ENCODE measurements at places on chromosomes 2 and 18.

DNA sequence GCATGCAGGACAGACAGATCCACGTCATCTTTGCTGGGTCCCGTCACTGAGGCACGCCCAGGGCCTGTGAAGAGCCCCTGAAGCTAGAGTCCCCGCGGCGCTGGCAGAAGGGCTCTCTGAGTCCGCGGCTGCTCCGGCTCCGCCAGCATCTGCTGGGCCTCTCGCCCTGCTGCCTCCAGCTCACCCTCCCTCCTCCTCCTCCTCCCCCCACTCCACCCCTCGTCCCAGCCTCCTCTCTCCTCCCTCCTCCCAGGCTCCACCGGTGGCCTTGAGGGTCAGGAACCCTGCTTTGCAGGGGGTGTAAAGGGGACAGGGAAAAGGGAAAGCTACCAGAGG, at the start of gene TNS1:
Gene TNS1 (minus strand): TSS at position 151 of the 336 bp plus-strand sequence. CDS start 123 bp downstream, at position 28.
- no peak for DNase-seq

- DNase-seq, result no peak
Observed at GRCh38 chr2:2826209-2826551, 495.1 kb upstream of the MYT1L start.

DNA sequence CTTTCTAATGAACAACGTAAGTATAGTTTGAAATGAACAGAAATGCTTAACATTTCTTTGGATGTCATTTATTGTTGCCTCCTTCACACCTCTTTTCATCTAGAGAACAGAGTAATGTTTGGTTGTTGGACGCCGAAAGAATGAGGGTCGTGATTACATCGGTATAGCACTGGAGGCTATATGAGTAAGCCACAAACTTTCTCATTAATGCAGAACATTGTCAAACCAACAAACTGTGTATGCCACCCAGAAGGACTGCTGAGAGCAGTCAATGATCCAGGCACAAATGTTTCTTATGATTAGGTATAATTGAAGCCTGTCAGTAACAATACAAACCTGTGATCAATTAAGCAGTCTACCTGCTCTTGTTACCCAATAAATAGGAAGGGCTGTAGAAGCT, 1494.7 kb upstream of the NXPH2 start:
- no peak for DNase-seq

GRCh38 chr2:20758997-20759396, 63.9 kb downstream of the LDAH start:
- no peak for DNase-seq

DNA sequence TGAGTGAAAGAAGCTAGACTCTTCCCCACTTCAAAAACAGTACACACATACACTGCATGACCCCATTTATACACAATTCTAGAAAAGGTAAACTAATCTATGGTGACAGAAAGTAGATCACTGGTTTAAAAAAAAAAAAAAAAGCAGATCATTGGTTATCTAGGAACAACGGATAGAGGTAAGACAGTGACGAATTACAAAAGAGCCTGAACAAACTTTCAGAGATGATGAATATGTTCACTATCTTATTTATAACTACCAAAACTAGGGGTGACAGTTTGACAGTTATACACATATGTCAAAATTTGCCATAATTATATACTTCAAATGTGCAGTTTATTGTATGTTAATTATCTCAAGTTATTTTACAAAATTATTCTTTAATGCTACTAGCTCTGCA, 27.5 kb downstream of the MAP3K2 start:
- no peak for DNase-seq

DNA sequence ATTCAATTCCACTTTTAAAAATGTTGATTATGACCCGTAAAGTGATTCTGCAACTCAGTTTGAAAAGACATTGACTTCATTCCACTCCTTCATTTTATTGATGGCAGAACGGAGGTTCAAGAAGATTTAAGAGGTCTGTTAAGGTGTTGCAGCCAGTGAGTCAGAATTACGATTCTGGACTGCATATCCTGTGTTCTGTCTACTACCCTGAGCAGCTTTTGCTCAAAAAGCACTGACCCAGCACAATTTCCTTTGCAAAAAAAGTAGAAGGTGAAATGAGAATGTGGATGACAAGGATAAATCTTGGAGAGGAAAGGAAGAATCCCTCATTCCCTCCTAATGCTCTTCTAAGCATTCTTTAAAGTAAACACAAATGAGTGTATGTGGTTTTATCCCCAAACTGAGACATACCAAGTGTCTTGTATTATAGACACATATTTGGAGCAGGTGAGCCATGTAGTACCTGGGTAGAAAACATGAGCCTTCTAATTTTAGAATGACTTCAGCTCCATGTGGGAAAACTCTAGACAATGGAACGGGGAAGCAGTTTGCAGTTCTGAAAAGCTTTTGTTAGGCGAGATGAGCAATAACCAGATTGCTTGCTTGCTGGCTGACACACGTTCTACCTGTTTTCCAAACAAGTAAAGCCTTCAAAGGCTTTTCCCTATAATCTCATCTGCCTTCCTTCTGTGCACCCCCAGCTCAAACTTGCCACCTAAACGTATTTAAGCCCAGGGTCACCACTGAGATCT, 44.7 kb downstream of the TGFA start:
- DNase-seq, result no peak

DNA sequence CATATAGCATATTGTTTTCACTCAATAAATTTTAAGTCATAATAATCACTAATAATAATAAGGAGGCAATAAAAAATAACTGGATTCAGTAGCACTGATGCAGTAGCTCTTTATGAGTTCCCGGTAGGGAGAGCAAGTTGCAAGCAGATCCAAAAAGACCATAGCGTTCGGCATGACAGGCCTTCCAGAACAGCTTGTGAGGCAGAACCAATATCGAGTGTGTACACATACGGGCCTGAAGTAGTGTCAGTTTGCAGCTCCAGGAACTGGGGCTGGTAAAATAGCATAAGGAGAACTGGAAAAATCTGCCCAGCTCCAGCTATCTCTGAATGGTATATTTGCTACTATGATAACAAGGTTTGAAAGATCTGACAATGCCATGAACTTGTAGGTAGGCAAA, 1607.8 kb upstream of the PIK3C3 start:
- no peak for DNase-seq

DNA sequence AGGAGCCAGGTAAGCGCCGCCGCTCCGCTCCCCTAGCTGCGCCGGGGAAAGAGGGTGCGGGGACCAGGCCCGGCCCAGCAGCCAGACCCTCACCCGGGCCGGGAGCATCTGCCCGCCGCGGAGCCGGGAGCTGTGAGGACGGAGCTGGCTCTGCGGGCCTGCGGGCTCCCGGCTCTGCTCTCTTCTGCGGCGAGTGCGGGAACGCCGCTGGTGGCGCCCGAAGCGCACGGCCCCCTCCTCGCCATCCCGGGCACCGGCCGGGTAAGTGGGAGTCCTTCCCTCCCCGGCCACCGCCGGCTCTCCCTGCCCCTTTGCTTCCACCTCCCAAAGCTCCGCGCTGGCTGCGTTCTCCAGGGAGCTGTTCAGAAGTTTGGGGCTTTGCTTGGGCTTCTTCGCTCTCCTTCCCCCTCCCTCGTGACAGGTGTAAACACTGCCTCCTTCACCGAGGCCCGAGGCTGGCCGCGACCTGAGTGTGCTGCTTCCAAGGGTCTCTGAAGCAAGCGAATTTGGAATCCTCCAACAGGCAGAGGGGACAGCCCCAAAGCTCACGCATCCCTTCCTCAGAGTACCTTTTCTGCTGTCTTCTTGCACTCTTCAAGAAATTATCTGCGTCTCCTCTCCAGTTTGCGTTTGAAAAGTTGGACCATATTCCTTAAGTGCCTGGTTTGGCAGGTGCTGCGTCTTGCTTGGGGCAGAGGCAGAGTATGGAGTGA, 632 bp downstream of the AFTPH start:
- peak; percentile 32 for DNase-seq

DNA sequence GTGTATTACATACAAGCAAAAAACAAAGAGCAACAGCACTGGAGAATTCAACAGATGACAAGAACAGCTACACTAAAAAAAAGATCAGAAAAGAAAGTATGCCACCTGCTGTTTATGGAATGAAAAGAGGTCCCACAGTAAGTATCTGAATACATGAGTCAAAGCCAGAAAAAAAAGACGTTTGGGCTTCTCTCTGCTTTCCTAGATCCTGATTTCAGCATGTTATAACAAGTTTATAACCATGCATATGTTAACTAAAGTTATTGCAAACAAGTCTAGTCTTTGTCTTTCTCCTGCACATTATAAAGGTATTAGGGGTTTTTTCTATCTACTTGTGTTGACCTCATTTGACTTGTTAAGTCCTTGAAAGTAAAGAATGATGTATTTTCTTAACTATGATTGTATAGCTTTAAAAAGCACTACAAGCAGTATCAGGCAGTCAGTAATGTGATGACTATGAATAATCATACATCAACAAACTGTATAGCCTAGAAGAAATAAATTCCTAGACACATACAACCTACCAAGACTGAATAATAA, 108.5 kb upstream of the COL5A2 start:
- peak; percentile 38 for DNase-seq

GRCh38 chr2:74314107-74314506, 29.1 kb downstream of the SLC4A5 start:
- no peak for DNase-seq

- DNase-seq, result no peak
Observed at GRCh38 chr2:114745700-114746099, 303.3 kb downstream of the DPP10 start.

- DNase-seq, result no peak
Observed at GRCh38 chr2:132915812-132916549, 246.0 kb upstream of the LYPD1 start.

GRCh38 chr2:159155320-159155719, 131.2 kb downstream of the WDSUB1 start:
- DNase-seq, result no peak

DNA sequence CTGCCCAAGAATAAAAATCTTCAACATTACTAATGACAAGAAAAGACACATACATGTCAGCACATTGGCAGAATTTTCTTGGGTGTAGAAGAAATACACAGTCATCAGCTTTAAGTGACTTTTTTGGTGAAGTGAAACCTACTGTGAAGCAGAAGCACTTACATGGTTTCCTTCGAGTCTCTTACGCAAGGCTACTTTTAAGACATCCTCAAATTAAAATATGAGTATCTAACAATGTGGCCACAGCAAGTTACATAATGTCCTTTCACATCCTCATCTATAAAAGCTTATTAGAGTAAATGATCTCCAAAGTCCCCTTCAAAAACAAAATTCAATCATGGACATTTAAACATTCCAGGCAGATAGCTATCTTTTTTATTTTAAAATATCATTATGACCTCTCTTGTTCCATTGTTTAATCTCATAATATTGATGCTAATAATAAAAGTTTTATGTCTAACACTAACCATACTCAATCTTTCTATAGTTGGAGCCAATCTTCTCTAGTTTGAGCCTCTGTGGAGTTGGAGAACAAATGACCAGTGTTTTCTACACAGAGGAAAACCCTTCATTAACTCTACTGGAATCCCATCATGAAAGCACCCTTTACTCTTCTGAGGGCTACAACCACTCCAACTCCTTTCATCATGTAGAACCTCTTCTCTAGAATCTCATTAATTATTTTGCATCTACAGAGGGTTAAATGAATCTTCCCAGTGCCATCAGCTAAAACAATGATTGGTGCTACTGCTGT, 182.2 kb upstream of the ZFP36L2 start:
- no peak for DNase-seq

GRCh38 chr2:11625671-11626070, 44.3 kb downstream of the NTSR2 start:
- no peak for DNase-seq

DNA sequence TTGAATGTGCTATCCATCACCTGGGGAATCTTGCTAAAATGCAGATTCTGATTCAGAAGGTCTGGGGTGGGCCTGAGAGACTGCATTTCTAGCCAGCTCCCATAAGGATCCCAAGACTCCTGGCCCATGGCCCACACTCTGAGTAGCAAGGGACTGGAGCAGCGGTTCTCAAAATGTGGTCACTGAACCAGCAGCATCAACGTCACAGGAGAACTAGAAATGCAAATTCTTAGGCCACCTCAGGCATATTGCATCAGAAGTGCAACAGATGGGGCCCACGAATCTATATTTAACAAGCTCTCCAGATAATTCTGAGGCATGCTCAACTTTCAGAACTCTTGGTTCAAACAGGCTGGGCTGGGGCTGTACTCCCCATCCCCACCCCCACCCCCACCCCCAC, 74.6 kb downstream of the DHRS9 start:
- DNase-seq, result no peak

GRCh38 chr18:48003426-48004349, 73.2 kb upstream of the SMAD2 start:
- no peak for DNase-seq

- DNase-seq, result no peak
Observed at GRCh38 chr2:237408335-237409000, 5.5 kb downstream of the COL6A3 start.

DNA sequence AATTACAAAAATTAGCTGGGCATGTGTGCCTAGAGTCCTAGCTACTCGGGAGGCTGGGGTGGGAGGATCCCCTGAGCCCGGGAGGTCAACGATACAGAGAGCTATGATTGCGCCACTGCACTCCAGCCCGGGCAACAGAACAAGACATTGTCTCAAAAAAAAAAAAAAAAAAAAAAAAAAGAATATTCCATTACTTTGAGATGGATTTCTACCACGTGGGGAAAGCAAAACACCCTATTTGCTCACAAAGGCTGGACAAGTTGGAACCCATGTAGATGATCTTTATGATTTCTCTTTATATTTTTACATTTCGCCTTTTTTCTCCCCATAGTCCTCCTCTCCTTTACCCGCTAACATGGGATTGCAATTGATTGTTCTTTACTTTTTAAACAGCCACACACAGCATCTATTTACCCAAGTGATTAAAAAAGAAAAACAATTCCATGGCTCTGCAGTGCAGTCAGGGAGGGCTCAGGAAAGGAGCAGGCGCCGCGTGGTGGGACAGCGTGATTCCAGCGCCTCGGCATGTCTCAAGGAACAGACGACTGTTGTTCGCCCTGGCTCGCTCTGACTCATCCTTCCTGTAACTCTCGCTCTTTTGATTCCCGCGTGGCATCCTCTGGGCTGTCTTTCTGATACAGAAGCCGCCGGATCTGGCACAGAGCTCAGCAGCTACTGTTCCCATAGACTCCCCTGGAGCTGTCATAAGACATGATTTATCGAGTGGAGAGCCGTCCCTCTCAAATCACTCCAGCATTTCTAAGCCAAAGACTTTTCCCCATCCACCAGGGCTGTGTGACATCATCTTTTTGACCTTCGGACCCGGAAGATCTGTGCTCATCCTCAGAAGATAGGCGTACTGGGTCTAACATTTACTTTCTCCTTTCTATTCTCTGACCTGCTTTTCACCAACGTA, 230.4 kb upstream of the AGAP1 start:
- no peak for DNase-seq

DNA sequence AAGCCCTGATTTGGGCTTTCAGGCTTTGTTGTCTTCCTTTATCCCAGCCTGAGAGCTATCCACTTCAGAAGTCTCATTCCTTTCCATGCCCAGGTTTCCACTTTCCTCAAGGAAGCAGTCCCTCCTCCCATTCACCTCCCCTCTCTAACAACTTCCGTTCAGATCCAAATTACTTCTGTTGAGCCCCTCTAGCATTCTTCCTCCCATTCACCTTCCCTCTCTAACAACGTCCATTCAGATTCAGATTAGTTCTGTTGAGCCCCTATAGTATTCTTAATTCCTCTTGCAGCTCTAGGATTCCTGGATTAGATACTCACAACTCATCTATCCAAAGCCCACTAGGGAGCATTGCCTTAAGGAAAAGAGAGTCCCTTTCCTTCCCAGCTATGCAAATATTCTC, 216.8 kb downstream of the RAD51AP2 start:
- DNase-seq, result no peak
